ENCODE measurements at places on chromosomes 3 and 15.

- no peak for DNase-seq
Observed at GRCh38 chr3:84960581-84960980, 1.8 kb downstream of the CADM2 start.

- no peak for DNase-seq
Observed at GRCh38 chr3:14177580-14178246, 688 bp downstream of the XPC start.

GRCh38 chr3:155161640-155162292, 81.6 kb downstream of the MME start:
- no peak for DNase-seq

- no peak for DNase-seq
Observed at GRCh38 chr3:194867270-194867983, 181.7 kb downstream of the FAM43A start.

- DNase-seq = no peak
Observed at GRCh38 chr3:125119752-125120378, 64.1 kb upstream of the HEG1 start.

GRCh38 chr15:90294159-90294558, 28.7 kb downstream of the NGRN start:
- DNase-seq = no peak

- DNase-seq = no peak
Observed at GRCh38 chr3:139611528-139611927, 66.2 kb downstream of the NMNAT3 start.

DNA sequence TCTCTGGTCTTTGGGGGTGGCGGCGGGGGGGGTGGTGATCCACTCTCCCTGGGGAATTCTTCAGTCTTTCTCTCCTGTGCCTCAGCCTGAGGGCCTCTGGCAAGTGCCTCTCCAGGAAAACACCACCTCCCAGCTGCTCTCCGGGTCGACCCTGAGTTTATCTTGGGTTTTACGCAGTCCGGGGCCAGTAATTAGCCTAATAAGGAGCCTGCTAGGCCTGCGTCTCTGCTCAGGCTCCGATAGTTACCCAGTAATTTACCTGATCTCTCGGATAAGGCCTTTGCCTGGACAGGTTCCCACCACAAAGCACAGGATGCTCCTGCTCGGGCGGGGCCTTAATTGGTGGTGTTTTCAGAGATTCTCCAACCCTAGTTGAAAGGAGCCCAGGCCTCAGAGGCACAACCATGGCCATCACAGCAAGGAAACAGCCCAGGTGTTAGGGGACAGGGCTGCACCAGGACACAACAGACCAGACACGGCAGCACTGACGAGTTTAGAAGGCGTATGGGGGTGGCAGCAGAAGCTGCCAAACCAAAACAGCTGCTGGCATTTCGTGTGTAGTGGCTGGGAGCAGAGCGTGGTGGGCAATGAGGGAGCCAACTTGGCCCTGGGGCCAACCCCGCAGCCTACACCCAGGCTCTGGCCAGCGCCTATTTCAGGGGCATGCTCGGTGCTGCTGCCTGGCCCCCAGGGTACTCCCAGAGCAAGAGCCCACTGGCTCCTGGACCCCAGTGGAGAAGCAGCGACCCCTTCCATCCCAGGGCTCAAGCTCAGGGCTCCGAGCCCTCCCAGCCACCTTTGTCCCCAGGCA, 71.4 kb downstream of the KLF13 start:
- no peak for DNase-seq

DNA sequence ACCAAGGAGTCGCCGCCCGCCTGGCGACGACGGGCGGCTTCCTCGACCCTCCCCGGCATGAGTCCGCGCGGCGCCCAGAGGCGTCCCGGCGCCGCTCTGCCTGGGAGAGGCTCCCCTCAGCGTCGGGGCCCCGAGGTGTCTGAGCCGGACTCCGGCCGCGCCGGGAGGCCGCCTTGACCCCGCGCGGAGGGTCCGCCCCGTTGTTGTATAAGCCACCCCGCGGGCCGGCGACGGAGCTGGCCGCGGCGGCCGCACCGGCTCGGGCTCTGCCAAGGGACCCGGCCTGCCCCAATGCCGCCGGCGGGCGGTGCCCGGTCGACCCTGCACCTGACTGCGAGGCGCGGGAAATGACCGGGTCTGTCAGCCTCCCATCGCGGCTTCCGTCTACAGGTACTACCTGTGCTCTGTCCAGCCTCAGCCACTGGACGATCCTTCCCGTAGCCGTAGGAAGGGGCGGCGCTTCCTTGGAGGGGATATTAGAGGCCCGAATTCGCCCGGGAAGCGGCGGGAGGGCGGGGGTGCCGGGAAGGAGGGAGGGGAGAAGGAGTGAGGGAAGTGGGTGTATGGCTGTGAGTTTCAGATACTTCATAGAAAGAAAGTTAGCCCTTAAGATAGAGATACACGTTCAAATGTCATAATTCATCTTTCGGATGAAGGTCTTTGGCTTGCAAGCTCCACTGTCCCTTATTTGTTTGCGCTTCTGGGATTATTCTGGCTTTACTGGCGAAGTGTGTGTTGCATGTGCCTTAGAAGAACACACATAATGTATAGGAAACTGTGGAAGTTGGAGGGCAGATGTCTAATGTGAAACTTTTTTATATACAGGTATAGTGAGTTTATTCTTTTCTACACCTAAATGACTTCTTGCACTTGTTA, 620 bp downstream of the ABHD5 start:
- peak; percentile 19 for DNase-seq

GRCh38 chr3:108552267-108553159, 36.7 kb downstream of the CIP2A start:
- peak; percentile 26 for DNase-seq

DNA sequence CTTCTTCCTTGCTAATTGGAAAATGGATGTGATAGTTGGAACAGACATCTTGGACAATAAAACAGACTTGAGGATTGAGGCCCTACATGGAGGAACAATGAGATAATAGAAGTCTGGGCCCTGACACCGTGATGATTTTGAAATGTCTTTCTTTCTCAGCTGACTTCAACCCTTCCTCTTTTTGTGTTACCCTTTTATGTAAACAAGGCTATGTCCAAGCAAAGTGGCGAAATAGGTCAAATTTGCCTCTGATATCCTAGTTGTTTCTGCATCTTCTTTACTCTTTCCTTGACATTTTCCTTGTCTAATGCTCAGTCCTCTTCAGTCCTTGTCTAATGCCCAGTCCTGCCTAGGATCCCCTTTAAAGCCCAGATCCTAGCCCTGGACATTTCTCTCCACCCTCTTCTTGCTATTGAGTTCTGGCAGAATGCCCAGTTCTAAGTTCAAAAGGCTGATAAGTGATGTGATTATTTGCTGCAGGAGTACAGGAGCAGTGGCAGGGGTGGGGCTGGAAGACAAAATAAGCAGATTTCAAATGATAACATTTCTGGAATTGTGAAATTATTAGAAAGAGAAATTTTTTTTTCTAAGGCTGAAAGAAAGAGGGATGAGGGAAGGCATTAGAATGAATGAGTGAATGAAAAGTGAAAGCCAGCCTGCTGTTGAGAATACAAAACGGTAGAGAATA, 6.5 kb upstream of the VPS8 start:
- no peak for DNase-seq

GRCh38 chr3:192641919-192642318, 85.4 kb downstream of the FGF12 start:
- DNase-seq = no peak

Data from AG08395 (cell line).